ENCODE measurements at places on chromosomes 13 and 19. TPM values are rescaled to one million over a fixed set of nuclear protein-coding genes. Genes with fewer than 3 reads are reported as not detected.

DAND5 gene
- total RNA-seq = 0.44 TPM

ZBTB7A gene
- total RNA-seq = 21.8 TPM

PDX1 gene
- total RNA-seq = not detected

DNAJC15 gene
- total RNA-seq = 17.1 TPM

SBK3 gene
- total RNA-seq = not detected

FGF22 gene
- 1.5 TPM for total RNA-seq

ZNF285 gene
- 5.2 TPM for total RNA-seq

ZNF534 gene
- not detected for total RNA-seq

OR4F17 gene
- total RNA-seq = not detected

IL27RA gene
- not detected for total RNA-seq

GRCh38 chr19:5035105-5035761 lies 66.3 kb downstream of the KDM4B start:
- peak; percentile 43 for DNase-seq

DNA sequence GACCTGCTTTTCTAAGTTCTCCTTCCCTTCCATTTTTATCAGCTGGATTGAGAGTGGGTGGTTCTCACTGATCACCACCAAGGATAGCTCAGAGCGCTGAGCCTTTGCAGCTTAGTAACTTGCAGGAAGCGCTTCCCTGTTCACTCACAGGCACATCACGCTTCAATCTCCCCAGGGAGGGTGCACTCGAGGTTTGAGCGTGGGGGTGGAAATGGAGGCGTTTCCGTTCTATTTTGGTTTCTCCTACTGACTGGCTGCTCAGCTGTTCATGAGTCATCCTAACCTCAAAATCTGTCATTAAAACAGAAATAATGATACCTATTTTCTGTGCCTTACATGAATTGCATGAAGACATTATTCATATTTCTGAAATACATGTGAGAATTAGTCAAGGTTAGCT lies 292.1 kb downstream of the SPRY2 start:
- peak; percentile 66 for DNase-seq

GRCh38 chr19:11020982-11021759 lies 60.3 kb downstream of the SMARCA4 start:
- no peak for DNase-seq

- no peak for DNase-seq
Observed at GRCh38 chr19:33248954-33249613, 23.4 kb upstream of the SLC7A10 start.

- no peak for DNase-seq
Observed at GRCh38 chr13:43981512-43982301, 102.0 kb downstream of the LACC1 start.

DNA sequence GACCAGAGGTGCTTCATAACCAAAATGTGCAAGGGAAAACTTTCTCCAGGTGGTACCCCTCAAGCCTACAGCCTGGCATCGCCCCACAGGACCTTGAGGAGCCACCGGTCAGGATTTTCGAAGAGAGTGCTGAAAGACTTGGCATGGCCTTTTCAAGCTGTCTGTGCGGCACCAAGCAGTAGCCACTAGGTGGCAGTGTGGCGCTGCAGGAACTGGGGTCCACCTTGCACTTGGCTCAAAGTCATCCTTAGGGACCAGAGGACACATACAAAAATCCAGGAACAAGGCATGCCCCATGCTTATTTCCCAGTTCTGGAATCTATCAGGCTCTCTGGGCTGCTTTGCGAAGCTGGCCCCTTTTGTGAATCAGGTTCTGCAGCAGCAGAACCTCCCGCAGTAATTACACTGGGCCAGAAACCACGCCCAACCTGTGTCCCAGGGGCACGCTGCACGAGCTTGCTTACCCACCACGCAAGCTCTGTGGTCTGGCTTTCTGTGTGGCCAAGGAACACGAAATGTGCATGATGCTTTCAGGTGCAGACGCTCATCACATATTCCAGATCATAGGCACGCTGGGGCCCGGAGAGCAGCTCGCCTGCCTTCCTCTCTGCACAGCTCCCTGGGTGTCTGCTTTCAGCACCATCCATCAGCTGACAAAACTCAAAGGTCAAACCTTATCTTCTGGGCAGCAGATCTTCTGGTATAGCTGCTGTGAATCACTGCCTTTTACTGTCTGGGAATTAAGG lies 87.2 kb downstream of the SLC7A1 start:
- peak; percentile 93 for DNase-seq

GRCh38 chr13:73832128-73832588 lies 302.0 kb downstream of the KLF12 start:
- no peak for DNase-seq

- no peak for DNase-seq
Observed at GRCh38 chr13:74641586-74641985, 507.4 kb upstream of the KLF12 start.

DNA sequence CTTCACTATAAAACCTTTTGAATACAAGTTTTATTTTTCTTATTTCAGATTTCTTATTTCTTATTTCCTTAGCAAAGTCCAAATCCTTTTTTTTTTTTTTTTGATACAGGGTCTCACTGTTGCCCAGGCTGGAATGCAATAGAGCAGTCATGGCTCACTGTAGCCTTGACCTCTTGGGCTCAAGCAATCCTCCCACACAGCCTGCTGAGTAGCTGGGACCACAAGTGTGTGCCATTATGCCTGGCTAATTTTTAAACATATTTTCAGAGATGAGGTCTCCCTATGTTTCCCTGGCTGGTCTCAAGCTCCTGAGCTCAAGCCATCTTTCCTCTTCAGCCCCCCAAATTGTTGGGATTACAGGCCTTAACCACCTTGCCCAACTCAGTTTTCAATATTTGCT lies 334.3 kb downstream of the DLEU7 start:
- no peak for DNase-seq

GRCh38 chr19:54430306-54431254 lies 15.3 kb downstream of the TTYH1 start:
- peak; percentile 86 for DNase-seq

- no peak for DNase-seq
Observed at GRCh38 chr19:35013820-35014754, 14.0 kb downstream of the GRAMD1A start.

GRCh38 chr19:40279761-40280607 lies 5.2 kb downstream of the AKT2 start:
- DNase-seq = no peak

DNA sequence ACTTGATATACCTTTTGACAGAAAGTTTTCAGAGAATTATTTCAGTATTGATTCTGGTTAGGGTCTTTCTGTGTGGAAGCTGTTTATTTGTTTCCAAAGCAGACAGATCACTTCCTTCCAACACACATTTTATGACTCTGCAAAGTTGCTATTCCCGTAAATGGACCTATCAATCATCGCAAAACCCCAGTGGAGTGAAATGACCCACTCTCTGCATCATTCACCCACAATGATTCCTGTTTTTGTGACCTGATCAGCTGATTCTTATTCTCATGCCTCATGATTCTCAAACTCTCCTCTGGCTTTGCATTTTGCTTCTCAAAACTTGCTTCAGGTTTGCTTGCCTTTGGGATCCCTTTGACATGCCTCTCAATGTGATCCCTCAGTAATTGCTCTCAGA lies 453.7 kb downstream of the PCDH17 start:
- DNase-seq = no peak

DNA sequence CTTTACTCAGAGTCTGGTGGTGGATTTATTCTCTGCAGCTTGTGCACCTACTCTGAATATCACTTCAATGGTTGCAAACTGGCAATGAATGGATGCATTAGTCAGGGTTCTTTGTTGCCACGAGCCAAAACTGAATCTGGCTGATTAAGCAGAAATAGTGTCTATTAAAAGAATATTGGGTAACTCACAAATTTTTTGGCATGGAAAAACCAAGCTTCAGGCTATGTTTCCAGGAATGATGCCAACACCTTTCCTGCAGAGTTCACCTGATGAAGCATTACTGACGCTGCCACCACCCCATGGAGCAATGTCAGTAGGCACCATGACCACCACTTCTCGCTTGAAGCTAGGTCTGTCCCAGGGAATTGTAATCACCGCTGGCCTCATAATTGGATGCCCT lies 597.8 kb upstream of the SLC10A2 start:
- DNase-seq = no peak

DNA sequence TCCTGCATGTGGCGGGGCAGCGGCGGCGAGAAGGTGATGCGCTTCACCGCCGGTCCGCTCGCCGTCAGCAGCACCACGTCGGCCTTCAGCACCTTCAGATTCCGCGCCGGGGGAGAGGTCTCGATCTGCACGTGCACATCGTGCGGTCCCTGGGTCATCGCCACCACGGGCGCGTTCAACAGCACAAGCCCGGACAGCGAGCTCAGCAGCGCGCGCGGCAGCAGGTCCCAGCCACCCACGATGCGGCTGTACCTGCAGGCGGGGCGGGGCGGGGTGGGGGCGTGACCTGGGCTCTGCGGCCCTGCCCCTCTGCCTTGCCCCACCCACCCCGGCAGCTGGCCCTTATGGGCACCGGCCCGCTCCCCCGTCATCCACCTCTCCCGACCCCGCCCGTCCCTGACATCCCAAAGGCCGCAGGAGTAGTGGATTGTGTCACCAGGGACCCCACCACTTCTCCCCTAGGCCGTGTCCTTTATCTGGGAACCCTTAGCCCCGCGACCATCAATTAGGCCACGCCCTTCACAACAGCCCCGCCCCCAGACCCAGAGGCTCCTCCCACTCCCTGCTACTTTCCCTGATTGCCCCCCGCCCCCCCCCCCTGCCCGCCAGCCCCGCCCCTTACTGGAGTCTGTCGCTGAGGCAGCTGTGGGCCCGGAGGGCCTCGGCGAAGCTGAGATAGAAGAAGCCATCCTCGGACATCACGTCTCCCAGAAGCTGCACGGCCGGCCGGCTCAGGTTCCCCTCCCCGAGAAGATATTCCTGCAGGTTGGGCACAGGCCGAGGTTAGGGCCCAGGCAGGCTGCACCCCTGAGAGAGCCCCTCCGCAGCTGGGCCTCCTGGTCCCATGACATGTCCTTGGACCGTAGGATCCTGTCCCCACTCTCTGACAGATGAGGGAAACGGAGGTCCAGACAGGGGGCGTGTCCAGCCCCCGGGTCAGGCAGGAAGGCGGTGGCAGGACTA lies 6.1 kb downstream of the IL4I1 start:
- peak; percentile 75 for DNase-seq

DNA sequence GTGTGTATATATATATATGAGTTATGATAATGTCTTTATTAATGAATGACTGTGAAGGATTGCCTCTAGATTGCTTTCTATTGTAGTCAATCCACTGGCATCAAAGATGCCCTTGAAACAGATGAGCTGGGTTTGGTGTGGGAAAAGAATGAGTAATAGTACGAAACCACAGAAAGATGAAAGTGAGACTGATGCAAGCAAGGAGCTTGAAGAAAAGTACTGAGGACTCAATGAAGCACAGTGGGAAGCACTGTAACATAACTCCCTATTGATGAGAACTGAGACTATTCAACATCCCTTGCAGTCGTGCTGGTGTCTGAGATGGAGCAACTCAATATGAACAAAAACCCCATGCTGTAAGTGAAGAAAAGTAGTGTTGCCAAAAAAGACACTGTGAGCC lies 1794.2 kb downstream of the SLITRK5 start:
- no peak for DNase-seq

DNA sequence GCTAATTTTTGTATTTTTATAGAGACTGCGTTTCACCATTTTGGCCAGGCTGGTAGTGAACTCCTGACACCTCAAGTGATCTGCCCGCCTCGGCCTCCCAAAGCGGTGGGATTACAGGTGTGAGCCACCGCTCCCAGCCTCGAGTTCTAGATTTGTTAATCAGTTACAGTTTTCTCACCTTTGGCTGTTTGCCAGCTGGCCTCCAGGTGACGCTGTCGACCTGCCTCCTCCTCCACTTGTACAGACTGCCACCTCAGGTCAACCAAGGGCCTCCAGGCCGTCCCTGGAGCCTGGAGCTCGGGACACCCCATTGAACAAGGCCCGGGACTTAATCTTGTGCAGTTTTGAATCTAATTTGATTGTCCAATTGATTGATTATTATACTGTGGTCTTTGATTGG lies 45.5 kb downstream of the IER2 start:
- peak; percentile 67 for DNase-seq

DNA sequence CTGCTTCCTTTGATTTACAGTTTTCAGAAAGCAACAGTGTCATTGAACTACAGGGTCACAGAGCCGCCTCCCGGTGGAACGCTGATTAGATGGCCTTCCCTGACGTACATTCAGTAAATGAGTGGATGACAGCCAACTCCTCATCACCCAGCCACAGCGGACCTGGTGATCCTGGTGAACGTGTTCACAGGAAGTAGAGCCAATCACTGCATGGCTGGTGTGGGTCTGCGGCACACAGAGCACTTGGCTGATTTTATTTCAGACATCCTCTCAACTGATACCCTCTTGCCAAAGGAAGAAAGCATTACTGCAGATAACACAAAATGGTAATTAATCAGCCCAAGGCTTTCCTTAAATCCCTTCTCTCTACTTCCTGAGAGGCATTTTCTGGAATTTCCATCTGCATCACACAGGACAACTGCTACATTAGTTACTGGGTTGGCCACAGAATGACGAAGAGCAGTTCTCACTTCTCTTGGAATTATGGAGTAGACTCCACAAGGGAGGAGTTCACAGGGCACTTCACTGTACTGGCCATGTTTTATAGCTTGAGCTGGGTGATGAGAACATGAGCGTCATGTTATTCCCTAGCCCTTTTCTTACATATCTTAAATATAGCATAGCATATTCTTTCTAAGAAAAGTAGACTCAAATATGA lies 84.0 kb upstream of the SLC7A1 start:
- no peak for DNase-seq

DNA sequence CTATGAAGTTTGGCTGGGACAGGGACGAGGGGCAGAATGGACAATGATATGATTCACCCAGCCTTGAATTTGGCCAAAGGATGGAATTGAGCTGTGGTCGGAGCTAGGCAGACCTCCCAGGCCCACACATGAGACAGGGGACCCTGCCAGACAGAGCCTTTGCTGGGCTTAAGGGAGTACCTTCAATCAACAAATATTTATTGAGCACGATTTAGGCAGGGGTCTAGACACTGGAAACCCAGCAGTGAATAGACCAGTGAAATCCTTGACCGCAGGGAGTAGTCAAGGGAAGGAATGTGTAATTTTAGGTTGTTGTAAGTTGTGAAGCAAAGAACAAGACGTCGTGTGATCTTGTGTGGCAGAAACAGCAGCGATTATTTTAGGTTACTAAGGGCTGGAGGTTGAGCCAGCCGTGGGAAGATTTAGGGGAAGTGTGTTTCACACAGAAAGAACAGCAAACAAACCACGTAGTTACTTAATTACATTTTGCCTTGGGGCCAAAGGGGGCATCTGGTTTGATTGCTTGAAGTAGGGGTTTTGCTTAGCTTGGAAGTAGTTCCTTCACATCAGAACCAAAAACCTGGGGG lies 16.9 kb upstream of the AP1M2 start:
- DNase-seq = no peak

- DNase-seq = no peak
Observed at GRCh38 chr13:102642475-102642874, 45.7 kb downstream of the TPP2 start.

DNA sequence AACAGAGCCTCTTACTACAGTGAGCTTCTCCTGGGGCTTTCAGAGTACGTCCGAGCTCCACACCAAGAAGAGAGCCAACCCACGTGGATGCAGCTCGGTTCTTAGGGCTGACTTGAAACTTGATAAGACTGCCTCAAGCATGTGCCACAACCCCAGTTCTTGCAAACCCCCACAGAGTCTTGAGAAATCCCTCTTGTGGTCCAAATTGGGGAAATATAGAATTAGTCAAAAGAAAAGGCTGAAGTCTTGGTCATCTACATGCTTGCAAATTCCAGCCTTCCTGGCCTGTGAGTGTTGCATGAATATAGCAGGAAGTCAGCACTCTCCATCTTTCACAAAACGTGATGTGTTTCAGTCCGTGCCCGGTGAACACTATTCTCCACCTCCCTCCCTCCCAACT lies 95.2 kb downstream of the GGACT start:
- no peak for DNase-seq

GRCh38 chr13:90552702-90553101 lies 794.8 kb upstream of the MIR17HG start:
- DNase-seq = no peak

GRCh38 chr19:3748965-3749364 lies 12.5 kb downstream of the APBA3 start:
- no peak for DNase-seq

Data from glutamatergic neuron (in vitro differentiated cells).